ENCODE measurements at places on chromosomes 2 and 18. TPM values are rescaled to one million over a fixed set of nuclear protein-coding genes. Genes with fewer than 3 reads are reported as not detected.

The QPCT gene
- 4.0 TPM for total RNA-seq

The FSIP2 gene
- 0.05 TPM for total RNA-seq

- DNase-seq: peak; percentile 68
Observed at GRCh38 chr2:138447889-138448570, 53.5 kb upstream of the SPOPL start.

The CFAP65 gene
- total RNA-seq: not detected

DNA sequence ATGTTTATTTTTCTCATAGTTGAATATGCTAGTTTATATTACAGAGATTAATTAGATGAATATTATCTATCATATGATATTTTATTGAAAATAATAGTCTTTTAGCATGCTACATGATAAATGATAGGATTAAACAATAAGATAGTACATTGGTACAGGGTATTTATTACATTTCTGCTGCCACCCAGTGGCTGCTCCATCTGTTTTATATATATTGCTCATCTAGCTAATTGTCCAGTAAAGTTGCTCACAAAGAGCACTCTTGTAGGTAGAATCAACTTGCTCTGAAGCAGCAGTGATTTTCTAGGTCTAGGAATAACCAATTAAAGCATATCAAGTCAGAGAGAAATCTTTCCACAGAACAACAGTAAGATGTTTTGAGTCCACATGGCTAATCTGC, 183.3 kb downstream of the ASXL3 start:
- peak; percentile 26 for DNase-seq

The ODC1 gene
- total RNA-seq: 111 TPM

GRCh38 chr2:198371921-198372543, 567.6 kb downstream of the PLCL1 start:
- no peak for DNase-seq

The PDCD1 gene
- total RNA-seq: not detected

- no peak for DNase-seq
Observed at GRCh38 chr18:980586-980985, 75.9 kb downstream of the ADCYAP1 start.

GRCh38 chr2:102112692-102113665, 29.6 kb upstream of the IL1R1 start:
- no peak for DNase-seq

DNA sequence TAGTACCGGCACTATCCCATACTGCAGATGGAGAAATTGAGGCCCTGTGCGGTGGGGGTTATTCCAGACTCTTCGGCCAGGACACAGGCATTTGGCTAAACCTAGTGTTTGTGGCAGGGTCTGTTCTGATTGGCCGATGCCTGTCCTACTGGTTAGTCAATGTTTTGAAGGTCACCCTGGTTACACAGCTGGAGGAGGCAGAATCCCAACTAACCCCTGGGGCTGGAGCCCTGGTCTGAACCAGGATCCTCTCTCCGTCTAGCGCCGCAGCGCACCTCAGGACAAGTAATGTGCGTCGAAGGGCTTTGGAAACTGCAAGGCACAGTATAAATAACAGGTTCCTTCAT, 19.4 kb downstream of the TEX44 start:
- DNase-seq: peak; percentile 74

DNA sequence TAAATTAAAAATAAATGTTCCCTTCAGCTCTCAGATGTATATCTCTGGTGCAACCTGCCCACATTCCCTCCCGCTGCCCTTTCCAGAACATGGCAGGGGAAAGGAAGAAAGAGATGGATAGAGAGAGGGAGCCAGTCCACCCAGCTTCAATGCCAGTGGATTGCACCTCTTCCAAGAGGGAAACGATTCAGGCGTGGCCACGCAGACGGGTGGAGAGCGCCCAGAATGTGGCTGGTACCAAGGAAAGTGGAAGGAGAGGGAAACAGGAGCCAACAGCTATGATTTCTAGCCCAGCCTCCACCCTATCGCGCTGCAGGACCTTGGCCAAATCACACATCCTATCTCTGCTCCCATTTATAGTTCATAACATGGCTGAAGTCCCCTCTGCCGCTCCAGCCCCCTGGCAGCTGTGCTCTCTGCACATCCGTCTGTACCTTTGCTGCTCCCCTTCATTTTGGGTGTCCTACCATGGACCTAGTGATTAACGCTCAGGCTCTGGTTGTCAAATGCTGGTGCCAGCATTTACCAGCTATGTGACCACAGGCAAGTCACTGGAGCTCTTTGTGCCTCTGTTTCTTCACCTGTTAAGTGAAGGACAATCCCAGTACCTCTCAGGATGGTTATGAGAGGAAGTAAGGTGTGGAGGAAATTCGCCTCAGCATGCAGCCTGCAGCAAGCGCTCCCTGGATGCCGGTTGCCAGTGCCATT, 66.5 kb downstream of the SFXN5 start:
- DNase-seq: no peak

- DNase-seq: no peak
Observed at GRCh38 chr18:30163573-30163972, 879.0 kb downstream of the DSC3 start.

DNA sequence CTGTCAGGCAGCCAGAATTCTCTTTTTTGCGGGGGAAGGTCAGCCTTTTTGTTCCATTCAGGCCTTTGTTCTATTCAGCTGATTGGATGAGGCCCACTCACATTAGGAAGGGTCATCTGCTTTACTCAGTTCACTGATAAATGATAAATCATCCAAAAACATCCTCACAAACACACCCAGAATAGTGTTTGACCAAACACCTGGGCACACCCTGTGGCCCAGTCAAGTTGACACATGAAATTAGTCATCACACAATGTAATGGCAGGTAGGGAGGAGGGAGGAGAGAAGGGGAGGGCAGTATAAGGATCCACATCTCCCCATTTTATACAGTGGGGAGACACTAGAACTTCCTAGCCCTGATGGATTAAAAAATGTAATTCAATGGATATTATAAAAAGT, 8.3 kb upstream of the RMC1 start:
- DNase-seq: no peak

DNA sequence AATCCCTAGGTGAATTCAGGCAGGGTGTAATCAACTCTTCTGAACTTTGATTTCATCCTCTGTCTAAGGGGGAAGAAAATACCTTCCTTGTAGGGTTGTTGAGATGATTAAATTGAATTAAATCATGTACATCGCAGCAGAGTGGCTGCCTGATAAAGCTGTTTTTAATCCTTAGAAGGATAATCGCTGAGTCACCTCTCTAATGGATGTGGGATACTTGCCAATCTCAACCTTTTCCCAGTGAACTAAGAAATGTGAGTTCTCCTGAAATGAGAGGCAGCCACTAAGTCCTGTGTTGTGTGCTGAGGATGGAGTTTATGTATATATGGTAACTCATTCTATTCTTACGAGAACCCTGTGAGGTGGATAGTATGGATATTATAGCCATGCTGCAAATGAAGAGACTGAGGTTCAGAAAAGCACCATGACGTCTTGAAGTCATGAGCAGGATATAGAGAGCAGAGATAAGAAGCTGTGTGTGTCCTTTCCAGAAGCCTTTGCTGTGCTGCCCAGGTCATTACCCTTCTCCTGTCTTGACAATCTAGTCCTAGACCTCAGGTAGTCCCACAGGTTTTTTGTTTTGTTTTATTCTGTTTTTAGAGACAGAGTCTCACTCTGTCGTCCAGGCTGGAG, 93.3 kb downstream of the HNRNPLL start:
- peak; percentile 70 for DNase-seq

The MATN3 gene
- 1.3 TPM for total RNA-seq

DNA sequence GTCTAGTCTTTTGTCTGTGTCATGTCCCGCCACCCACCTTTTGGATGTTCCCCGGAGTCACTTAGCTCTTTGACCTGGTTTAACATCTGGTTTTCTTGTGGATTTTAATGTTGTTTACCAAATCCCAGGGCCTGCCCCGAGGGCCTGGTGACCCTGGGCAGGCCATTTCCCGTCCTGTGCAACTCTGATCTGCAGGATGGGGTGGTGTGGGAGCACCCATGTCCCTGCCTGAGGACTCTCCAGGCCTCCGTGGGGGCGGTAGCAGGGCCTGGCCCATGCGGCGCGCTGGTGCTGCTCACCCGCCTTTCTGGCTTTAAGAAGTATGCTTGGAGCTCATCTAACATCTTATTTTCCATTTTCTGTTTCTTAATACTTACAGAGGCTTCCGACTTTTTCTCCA, 10.7 kb downstream of the RAMP1 start:
- no peak for DNase-seq

DNA sequence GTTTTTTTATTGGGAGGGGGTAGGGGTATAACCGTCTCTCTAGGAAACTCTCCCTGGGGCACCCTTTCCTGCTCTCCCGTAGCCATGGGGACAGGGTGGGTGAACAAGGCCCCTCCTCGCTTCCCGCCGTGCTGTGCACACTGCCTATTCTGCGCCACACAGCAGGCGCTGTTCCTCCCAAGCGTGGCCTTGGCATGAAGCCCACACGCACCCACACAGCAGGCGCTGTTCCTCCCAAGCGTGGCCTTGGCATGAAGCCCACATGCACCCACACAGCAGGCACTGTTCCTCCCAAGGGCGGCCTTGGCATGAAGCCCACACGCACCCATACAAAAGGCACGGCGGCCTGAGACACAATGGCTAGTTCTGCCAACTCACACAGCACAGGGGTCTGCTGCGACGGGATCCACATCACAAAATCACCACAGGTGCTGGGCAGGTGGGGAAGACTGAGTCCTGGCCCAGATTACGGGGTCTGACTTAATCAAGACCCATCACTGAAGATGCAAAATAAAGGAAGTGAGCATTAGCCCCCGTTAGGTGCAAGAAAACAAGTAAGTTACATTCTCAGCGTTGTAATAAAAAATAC, 46.6 kb upstream of the TPO start:
- no peak for DNase-seq

- no peak for DNase-seq
Observed at GRCh38 chr2:70531419-70532086, 22.1 kb downstream of the TGFA start.

GRCh38 chr2:28776471-28776870, 24.8 kb downstream of the PPP1CB start:
- DNase-seq: no peak

The DPP4 gene
- total RNA-seq: 175 TPM

GRCh38 chr2:229909090-229909489, 12.7 kb downstream of the TRIP12 start:
- peak; percentile 13 for DNase-seq

The SUCLG1 gene
- 41.0 TPM for total RNA-seq

DNA sequence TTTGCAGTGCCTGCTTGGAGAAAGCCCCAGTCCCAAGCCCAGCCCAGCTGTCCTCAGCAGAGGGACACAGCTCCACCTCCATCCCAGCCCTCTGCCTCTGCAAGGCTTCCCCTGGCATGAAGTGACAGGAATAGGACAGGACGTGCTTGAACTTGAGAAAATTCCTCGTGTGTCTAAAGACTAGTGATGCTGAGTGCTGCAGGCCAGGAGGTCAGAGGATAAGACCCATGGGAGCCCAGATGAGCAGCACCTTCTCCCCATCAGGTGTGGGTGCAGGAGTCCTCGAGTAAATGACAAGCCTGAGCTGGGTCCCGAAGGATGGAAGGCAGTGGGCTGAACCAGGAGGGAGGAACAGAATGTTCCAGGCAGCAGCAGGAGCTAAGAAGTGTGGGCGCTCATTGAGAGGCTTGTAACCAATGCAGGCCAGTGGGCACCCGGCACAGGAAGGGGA, 67.8 kb upstream of the UXS1 start:
- DNase-seq: no peak

The SNORC gene
- total RNA-seq: 0.84 TPM

The CCDC178 gene
- 2.2 TPM for total RNA-seq

- no peak for DNase-seq
Observed at GRCh38 chr2:72103161-72103560, 44.5 kb downstream of the CYP26B1 start.

The DUSP11 gene
- total RNA-seq: 23.9 TPM

DNA sequence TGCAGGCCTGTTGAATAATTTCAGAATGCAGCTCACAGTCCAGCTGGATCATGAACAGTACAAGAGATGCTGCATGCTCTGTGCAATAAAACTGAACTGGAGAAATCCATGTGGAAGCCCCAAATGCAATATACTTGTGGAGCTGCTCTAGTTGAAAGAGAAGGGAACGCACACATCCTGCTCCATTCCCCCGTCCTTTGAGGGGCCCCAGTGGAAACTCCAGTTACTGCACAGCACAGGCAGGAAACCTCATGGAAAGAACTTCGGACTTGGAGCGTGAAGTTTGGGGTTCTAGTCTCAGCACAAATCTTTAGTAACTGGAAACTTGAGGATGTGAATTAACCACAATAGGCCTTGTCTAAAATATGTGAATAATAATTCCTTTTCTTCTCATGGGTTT, 73.2 kb downstream of the PLA2R1 start:
- DNase-seq: no peak

GRCh38 chr2:112256654-112257053, 1.8 kb upstream of the ZC3H8 start:
- no peak for DNase-seq

DNA sequence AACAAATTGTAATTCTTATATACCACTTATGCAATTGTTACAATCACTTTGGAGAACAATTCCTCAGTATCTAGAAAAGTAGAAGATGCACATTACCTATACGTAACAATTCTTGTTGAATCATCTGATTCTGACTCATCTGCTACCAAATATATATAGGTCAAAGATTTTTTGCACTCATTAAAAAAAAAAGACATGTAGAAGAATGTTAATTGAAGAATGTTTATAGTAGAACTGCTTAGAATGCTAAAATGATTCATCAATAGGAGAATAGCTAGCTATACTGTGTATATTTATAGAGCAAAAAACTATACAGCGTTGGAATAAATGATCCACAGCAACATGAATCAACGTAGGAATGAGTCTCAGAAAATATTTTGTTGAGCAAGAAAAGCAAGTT, 29.5 kb upstream of the STAT1 start:
- no peak for DNase-seq

GRCh38 chr18:2878656-2879330, 32.0 kb downstream of the EMILIN2 start:
- no peak for DNase-seq

The TLX2 gene
- total RNA-seq: not detected

The GKN1 gene
- not detected for total RNA-seq

GRCh38 chr2:36701391-36701795, 4.9 kb downstream of the VIT start:
- no peak for DNase-seq

GRCh38 chr2:173843526-173843925, 121.6 kb downstream of the SP3 start:
- DNase-seq: no peak

The TRAPPC12 gene
- 35.7 TPM for total RNA-seq

The TANK gene
- 79.4 TPM for total RNA-seq

The CYP26B1 gene
- 0.60 TPM for total RNA-seq

- no peak for DNase-seq
Observed at GRCh38 chr18:69947361-69948133, at the start of gene CD226. Gene CD226, minus strand, starts transcription at chr18:69947873. Its CDS starts 467 bp downstream, at chr18:69947406.

GRCh38 chr2:174198846-174199564, 49.3 kb downstream of the OLA1 start:
- DNase-seq: no peak

The KIF1A gene
- 0.05 TPM for total RNA-seq

The USP37 gene
- 19.4 TPM for total RNA-seq

DNA sequence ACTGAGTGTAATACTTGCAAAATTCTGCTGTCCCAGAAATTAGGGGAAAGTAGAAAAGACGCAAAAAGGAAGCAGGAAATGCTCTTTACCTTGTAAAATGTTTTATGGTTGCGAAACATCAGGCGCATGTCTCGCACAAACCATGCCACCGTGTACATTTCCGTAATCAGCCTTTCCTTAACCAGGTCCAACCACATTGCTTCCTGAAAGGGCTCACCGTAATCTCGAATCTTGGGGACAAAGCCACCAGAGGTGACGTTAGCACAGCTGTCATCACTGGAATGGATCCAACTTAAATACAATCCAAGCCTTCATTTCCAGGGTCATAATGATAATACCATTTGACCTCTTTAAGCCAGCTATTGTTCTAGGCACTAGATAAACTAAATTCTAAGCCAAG, 49.3 kb downstream of the SP110 start:
- peak; percentile 79 for DNase-seq

The NPAS2 gene
- total RNA-seq: 8.3 TPM
